CD8-positive, alpha-beta memory T cell (primary cell): ENCODE measurements at places on chromosomes 5 and 9. TPM values are rescaled to one million over a fixed set of nuclear protein-coding genes. Genes with fewer than 3 reads are reported as not detected.

SPATA31D3 gene
- total RNA-seq, result not detected

IGIP gene
- total RNA-seq, result 4.1 TPM

EXD3 gene
- 6.6 TPM for total RNA-seq

DMRT3 gene
- not detected for total RNA-seq

PIP5K1B gene
- 3.1 TPM for total RNA-seq

CNTLN gene
- 0.20 TPM for total RNA-seq

ORM1 gene
- total RNA-seq, result not detected

OR2V1 gene
- not detected for total RNA-seq

PROB1 gene
- 6.7 TPM for total RNA-seq
